RPMI7951 (cell line): ENCODE measurements at places on chromosomes 12 and 14.

DNA sequence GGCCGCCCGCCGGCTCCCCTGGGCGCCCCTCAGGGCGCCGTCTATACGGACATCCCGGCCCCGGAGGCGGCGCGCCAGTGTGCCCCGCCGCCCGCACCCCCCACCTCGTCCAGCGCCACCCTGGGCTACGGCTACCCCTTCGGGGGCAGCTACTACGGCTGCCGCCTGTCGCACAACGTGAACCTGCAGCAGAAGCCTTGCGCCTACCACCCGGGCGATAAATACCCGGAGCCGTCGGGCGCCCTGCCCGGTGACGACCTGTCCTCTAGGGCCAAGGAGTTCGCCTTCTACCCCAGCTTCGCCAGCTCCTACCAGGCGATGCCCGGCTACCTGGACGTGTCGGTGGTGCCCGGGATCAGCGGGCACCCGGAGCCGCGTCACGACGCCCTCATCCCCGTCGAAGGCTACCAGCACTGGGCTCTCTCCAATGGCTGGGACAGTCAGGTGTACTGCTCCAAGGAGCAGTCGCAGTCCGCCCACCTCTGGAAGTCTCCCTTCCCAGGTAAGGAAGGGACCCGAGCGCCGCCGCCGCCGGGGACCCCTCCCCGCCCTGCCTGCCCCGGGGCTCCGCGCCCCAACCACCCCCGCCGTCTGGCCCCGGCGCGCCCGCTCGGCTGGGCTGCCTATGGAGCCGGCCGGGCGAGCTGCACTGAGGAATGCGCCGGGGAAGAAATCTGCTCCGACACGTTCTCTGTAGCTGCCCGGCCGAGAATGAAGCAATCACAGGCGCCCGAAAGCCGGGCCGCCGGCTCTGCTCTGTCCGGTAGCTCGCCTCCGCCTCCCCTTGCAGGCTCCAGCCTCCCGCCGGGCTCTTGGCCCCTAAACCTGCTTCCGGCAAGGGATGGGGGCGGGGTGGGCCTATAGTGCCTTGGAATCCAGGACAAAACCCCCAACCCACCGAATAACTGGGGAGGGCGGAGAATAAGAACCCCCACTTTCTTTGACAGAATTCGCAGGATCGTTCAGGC, 794 bp downstream of the HOXC13 start:
- peak; percentile 10 for DNase-seq

- no peak for DNase-seq
Measured at GRCh38 chr12:78101946-78102635, 271.4 kb downstream of the NAV3 start.

GRCh38 chr12:69392179-69392928, 32.8 kb downstream of the YEATS4 start:
- DNase-seq = no peak

- no peak for DNase-seq
Measured at GRCh38 chr14:98237939-98238338, 1034.1 kb downstream of the BCL11B start.

DNA sequence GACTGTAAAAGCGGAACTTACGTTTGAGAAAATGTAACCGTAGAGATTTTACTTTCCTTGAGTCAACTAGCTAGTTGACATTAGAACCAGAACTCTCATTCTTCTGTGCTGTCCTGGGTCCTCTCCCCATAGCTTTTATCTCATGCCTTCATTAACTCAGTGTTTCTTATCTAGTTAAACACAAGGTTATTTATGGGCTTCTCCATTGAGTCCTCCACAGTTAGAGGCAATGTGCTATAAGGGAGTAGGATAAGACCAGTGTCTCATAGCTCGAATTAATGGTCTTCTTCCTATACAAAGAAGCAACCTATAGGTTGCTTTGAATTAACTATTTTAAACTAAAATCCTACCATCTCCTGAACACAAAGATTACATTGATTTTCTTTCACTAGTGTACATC, 129.8 kb downstream of the ACSS3 start:
- no peak for DNase-seq

DNA sequence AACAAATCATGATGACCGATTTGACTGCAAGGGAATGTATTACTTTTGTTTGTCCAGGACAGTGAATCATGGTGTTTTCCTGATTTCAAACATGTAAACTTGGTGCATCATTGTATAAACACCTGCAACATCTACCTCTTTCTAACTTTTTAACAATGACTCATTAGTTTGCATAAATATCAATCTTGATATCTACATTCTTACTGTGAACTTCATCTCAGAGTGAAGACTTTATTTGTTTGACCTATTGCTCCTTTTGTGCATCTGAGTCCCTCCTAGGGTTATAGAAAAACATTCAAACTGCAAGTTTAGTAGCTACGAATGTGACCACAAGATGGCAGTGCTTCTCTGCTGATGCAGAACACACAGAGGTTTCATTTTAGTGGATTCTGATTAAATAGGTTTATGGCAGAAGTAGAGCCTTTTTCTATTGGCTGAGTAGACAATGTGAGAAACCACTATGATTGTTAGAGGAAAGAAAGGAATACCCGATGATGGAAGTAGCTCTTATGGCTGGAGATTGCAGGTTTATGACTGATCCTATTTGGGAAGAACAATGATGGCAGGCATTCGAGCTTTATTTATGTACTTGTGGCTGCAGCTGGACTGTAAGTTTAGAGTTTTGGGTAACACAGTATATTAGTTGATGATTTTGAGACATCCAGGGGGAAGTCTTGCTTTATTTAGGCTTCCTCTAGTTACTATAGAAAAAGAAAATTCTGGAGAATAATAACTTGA, 244.2 kb upstream of the OR4E1 start:
- DNase-seq = peak; percentile 45

GRCh38 chr14:60183138-60183537, 17.9 kb upstream of the DHRS7 start:
- no peak for DNase-seq

DNA sequence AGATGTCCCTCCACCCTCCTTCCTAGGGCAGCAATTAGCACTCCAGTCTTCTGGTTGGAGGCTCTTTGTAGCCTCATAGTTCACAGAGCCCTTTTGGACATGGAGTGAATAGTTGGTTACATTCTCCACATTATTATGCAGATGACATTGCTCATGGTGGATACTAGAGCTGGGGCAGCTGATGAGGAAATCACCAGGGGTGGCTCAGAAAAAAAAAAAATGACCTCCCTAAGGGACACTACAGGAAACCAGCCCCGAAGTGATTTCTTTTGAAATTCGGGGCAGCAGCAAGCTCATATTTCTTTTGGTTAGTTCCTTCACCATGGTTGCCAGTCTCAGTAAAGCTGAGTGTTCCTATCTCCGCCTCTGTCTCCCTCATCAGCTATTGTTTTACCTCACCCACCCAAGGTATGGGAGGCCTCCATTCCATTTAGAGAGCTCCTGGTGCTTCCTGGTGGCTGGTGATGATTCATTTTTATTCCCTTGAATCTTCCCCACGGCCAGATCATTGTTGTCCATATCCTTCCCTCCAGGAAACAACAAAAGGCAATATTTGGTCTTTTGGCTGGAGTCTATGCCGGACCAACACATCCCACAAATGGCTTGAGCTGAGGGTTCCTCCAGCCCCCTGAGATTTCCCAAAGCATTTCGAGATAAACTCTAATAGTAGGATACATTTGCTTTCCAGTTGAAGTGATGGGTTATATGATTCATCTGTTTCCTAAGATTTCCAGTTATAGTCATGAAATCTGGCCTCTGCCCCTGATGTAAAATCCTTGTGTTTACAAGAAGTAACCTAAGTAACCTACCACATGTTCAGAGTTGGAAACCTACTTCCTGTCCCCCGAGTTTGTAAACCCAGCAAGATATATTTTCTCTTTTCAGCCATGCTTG, 56.2 kb upstream of the NID2 start:
- DNase-seq = peak; percentile 75

DNA sequence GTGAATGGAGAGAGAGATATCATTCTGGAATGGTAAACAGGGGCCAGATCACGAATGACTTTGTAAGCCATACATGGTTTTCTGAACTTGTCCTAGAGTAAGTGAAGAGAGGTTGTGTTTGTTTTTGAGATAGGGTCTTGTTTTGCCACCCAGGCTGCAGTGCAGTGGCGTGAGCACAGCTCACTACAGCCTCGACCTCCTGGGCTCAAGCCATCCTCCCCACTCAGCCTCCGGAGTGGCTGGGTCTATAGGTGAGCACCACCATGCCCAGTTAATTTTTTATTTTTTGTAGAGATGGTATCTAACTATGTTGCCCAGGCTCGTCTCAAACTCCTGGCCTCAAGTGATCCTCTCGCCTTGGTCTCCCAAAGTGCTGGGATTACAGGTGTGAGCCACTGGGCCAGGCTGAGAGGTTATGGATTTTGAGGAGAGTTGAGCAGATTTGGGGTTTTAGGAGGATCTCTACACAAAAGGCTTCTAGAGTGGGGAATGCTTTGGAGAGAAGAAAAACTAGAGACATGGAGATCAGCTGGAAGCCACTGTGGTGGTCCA, 19.7 kb upstream of the GPRC5A start:
- no peak for DNase-seq

DNA sequence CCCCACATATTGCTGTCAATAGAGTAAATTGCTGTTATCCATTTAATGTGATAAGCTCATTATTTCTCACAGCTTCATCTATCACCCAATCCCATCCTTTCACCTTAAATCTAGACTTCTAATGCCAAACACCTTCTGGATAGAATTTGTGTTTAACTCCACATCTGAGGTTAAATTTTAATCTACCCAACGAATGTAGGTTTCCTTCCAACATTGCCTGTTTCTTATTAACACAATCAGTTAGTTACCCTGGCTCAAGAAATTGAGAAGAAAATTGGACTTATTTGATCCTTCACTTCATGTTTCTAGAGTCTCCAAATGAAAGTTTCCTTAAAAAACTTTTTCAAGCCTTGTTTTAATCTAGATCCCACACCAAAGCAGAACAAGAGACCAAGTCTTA, 67.3 kb downstream of the PTPRO start:
- no peak for DNase-seq

DNA sequence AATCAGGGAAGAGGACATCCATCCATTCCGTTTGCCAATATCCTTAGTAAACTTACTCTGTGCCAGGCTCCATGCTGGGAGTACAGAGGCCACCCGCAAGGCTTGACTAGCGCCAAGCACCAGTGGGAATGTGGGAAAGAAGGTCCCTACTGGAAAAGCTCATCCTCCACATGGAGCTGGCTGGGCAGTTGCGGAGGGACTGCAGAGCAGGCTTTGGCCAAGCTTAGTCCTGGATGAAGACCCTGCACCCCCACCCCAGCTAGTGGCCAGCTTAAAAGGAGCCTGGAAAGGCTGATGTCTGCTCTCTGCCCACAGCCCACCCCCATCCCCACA, 22.4 kb upstream of the EIF2B2 start:
- DNase-seq = no peak

DNA sequence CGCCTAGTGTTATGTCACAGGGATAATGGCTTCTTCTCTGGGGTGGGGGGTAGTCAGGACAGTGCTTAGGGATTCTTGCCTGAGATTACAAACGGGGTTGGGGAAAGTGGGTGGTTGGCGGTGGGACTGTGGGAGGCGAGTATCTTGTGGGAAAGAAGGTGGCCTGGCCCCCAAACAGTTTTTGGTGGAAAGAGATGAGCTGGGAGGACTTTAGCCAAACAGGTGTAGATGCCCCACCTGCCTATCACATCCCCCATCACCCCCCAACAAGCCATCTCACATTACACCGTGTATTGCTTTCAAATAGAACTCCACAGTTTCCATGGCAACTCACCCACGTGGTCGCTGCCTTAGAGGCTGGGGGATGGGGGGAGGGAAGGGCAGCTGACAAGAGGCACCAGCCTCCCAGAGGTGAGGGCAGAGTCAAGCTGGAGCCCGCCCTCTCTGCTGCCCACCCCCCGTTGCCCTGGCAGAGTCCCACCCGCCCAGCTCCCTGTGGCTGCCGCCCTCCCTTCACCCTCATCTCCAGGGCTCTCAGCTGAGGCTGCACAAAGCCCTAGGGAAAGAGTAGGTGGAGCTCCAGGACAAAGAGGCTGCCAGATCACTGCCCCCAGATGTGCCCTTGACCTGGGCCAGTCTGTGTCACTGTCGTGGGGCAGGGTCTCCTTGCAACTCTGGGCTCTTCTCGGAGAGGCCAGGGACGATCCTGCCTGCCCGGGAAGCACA, 98.3 kb downstream of the LRRC74A start:
- DNase-seq = no peak

GRCh38 chr14:40414386-40414785, 982.2 kb upstream of the FBXO33 start:
- DNase-seq = no peak

GRCh38 chr12:7601406-7601805, 64.3 kb downstream of the APOBEC1 start:
- DNase-seq = no peak

DNA sequence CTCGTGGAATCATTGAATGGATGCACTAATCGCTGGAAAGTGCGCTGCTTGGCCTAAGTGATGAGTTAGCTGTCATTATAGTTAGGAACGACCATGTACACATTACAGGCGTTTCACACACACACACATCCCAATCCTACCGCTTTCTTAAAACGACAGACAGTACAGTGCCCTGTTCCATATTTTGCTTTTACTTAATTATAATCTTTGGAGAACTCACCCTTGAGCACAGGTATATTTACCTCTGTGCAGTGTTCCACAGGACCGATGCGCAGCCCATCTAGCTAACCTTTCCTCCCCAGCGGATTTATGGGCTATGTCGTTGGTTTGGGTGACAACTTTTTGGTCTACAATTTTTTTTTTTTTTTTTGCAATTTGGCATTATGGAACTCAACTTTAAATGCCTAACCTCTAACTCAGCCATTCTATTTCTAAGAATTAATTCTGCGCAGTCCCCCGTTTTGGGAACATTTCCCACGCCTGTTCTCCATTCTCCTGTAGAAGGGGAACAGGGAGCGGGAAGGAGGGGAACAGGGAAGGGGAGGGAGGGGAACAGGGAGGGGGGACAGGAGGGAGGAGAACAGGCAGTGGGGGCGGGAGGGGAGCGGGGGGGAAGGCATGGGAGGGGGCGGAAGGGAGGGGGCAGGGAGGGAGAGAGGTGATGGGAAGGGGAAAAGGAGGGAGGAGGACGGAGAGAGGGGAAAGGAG, 663 bp upstream of the ULK1 start:
- DNase-seq = no peak

DNA sequence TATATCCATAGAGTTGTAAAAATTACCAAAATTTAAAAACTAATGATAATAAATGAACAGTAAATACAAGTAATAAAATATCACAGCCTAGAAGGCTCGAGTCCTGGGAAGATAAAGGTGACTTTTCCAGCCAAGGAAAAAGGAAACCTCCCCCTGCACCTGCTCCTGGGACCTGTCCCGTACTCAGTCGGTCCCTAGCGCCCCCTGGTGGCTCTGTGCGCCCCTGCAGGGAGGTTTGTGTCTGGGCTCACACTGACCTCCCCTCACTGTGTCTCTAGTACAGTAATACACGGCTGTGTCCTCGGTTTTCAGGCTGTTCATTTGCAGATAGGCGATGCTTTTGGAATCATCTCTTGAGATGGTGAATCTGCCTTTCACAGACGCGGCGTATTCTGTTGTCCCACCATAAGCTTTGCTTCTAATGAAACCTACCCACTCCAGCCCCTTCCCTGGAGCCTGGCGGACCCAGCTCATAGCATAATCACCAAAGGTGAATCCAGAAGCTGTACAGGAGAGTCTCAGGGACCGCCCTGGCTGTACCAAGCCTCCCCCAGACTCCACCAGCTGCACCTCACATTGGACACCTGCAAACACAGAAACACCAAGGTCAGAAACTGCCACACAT, 1030.4 kb downstream of the TMEM121 start:
- no peak for DNase-seq

- no peak for DNase-seq
Measured at GRCh38 chr14:73125169-73125588, 11.1 kb upstream of the PSEN1 start.
